ENCODE measurements at places on chromosomes 6 and 20.
A peak's percentile ranks its signal among the peaks of the same experiment; 100 is the strongest.

GRCh38 chr6:131740161-131740560 lies 29.3 kb upstream of the CTAGE9 start:
- DNase-seq: no peak

DNA sequence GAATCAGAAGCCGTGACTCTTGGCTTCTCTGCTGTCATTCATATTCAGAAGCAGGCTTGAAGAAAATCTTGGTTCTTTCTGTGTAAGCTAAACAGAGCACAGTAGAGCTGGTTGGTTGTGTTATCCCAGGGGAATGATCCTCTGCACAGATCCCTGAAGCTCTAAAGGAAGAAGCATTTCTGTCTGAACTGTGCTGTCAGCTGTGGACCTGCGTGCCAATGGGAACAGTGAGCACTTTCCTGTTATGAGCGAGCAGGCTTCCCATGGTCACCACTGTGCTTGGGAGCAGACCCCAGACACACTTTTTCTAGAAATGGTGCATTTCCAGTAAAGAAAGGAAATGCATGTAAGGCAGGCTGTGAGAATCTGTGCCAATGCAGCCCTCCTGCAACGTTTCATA lies 490.2 kb downstream of the EPM2A start:
- DNase-seq: no peak

GRCh38 chr20:59035381-59035780 lies 3.2 kb upstream of the ATP5F1E start:
- no peak for DNase-seq

DNA sequence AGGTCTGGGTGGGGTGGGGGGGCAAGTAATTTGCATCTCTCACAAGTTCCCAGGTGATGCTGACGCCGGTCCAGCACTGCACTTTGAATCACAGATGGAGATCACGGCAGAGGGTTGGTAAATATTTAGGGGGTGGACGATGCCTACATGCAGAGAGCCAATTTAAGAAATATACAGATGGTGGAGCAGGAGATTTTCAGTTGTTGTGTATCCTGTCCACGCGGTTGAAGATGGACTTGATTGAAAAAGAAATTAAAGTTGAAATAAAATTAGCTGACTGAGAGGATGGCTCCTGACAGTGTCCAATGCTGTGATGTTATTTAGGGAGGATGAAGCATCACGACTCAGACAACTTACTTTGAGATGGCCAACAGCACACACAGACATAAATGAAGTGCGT lies 74.6 kb downstream of the PHACTR3 start:
- no peak for DNase-seq

DNA sequence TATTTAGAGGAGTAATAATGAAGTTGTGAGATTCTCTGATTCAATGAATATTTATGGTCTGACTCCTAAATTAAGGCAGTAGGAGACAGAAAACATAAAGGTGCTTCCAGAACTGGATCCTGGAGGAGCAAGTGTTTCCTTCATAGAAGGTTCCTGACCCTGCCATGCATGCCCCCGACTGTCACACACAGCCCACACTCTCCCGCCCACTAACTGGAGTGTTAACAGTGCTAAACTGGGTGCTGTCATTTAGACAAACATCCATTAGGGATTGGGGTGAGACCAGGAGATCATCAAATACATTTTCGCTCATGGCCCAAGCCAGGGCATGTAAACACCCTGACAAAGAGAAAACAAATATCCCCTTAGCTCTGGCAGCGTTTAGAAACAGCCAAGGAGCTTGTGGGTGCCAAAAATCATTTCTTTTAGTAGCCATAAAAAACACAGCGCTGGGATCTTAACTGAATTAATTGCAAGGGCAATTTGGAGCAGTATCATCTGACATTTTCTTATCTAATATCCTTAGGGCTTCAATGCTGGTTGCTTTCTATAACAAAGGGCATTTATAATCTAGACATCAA lies 46.8 kb downstream of the INSM1 start:
- DNase-seq: no peak

DNA sequence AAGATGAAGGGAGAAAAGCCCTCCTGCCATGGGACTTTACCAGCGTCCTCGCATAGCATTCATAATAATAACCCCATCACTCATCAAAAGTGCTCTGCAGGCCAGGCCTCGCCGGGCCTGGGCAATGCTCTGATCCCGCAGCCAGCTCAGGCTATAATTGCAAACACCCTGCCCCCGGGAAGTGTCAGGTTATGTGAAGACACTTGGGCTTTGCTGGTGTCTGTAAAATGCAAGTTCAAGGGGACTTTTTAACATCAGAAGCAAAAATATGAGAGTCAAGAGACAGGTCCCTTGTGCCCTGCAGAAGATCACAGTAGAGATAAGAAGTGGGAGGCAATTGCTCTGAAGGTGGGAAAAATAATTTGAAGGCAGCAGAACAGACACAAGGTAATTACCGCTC lies 381.0 kb downstream of the MAFB start:
- no peak for DNase-seq

DNA sequence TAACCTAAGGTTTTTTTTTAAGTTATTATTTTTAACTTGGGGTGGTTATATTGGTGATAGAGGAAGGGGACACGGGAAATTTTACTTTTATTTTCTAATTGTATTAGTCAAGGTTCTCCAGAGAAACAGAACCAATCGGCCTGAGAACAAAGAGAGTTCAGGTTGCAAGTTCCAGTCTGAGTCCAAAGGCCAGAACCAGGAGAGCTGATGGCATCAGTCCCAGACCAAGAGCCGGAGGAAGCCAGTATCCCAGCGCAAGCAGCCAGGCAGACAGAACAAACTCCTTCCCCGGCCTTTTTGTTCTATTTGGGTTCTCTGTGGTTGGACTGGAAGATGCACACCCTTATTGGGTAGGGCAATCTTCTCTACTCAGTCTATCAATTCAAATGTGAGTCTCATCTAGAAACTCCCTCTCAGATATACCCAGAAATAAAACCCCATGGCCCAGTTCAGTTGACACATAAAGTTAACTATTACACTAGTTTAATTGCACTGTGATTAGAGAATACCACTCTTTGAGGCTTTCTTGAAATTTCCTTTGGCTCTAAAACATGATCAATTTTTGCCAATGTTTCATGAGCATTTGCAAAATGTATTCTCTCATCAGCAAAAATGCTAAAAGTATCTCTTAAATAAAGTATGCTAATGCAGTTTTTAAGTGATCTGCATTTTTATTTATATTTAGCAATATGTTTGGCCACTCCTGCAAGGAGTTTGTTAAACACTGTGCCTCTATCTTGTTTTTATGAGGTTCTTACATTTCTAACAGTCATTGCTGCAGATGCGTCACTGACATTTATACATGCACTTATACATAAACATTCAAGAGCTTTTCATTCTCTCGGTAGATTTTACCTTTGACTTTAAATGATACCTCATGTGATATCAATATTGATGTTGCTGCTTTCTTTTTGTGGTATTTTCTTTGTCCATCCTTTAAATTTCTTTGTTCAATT lies 103.2 kb upstream of the SSTR4 start:
- DNase-seq: no peak

DNA sequence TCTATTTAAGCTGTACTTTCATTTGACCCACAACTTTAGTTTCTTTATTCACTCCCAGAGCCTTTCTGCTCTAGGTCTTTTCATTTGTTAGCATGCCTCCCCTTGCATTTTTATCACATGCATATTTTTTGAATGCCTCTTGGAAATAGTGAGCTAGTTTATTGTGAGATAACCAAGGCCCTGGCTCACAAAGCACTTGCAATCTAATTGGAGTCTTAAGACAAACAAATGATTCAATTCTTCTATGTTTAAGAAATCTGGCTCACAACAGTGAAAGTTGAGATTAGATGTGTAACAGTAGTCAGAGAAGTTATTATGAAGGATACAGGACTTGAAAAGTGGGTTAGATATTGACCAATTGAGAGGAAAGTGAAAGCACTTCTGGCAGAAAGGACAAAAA lies 173.4 kb downstream of the MOXD1 start:
- no peak for DNase-seq

DNA sequence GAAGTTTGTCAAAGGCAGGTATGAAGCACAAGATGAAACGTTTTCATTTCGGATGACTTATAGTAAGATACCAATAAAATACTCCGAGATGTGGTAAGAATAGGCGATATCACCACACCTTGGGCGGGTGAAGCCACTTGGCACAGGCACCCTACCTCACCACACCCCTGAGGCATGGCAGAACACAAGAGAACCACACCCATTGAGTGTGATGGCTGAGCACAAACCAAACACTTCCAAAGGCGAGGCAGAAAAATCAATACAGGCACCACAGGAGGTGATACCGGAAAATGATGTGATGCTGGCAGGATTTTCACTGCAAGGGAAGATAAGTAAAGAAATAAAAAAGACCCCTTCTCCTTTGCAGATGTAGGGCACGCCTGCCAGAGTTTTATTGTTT lies 332.9 kb upstream of the PRDM1 start:
- no peak for DNase-seq

GRCh38 chr6:4776131-4776492 lies at the start of gene CDYL:
CDYL (plus strand) TSS chr6:4776404; CDS start chr6:4776784, 380 bp downstream.
- DNase-seq: peak; percentile 77

DNA sequence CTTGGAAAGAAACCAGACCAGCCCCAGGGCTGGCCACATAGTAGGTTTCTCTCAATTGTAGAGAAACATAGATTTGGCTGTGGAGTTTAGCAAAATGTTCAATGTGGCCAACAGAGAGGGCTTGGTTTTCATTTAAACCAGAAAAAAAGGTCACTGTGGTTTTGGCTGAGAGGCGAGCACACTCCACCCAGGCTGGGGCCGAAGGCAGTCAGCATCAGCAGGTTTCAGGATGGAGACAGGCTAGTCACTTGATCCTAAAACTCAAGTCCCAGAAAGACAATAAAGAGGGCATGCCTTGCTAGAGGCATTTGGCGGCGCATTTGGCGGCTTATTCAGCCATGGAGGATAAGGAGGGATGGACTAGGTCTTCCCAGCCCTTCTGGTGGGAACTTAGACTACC lies 73.1 kb downstream of the PRND start:
- DNase-seq: no peak

- no peak for DNase-seq
These were observed 38.1 kb upstream of the FLRT3 start for GRCh38 chr20:14375416-14375985.

GRCh38 chr20:9092113-9092512 lies 23.2 kb downstream of the PLCB4 start:
- no peak for DNase-seq

DNA sequence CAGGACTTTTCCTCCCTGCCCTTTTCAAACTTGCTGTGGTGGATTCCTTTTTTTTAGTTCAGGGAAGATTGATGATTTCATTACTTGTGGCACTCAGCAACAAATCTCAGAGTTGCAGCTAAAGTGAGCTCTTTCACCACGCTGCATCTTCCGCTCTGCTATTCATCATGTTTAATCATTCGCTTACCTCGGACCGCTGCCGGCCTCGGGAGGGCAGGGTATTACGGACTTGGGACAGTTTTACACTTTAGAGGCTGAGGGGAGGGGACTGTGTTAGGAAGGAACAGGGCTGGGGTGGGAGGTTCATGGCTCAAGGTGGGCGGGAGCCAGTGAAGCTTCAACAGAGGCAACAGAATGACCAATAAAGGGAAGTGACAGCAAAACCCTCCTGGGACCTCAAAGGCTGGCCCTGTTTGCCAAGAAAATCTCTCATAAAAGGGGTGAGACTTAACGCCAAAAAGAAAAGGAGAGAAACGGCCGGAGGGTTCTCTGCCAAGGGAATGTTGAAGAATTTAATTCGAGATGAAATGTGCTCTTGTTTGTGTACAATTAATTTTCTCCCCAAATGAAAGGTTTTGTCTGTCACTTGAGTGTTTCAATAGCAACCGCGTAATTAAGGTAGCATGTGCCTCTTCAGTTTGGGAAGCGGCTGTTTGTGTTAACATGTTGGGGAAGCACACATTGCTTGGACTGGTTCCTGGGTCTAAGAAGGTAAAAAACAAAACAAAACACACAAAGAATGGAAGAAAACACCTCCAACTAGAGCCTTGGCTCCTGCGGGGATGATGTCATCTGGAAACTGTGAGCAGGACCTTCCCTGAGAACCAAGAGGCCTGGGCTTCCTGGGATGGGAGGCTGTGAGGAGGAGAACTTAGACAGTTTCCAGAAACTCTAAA lies 72.5 kb upstream of the SULF2 start:
- no peak for DNase-seq

GRCh38 chr6:36443471-36444428 lies 950 bp downstream of the KCTD20 start:
- DNase-seq: no peak

DNA sequence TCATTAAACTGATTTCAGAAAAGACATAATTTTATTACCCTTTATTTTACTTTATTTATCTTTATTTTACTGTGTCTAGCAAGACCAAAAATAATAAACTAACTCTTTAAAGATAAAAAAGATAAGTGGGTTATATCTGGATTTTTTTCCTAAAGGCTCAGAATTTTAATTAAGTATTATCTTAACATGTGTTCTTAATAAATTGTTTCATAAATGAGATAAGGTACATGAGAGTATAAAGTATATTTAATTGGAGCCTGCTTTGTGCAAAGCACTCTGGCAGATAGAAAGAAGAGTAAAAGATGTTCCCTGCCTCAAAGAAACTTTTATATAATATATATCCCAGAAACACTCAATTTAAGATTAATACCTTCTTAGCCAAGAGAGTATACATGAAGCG lies 8.7 kb upstream of the FAM135A start:
- DNase-seq: no peak

- DNase-seq: no peak
These were observed 2.0 kb downstream of the SLC35D3 start for GRCh38 chr6:136923954-136924673.

- no peak for DNase-seq
These were observed 19.8 kb downstream of the ABCF1 start for GRCh38 chr6:30591008-30591407.

DNA sequence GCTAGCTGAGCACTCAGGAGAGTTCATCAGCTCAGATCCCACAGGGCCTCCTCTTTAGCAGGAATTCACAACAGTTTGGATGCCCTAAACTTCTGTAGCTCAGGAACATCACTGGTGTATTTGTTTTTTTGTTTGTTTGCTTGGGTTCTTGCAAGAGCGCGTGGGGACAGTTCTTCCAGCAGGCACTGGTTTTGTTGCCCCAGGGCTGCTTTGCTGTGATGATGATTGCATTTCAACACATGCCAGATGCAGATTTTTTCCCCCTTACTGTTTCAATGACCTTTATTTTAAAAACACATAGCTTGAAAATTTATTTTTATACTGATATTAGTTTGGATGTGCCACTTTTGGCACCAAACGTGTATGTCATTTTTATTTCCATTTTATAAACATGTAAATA lies 77.1 kb downstream of the DHX35 start:
- no peak for DNase-seq

Data from activated CD4-positive, alpha-beta T cell treated with anti-CD3 and anti-CD28 coated beads for 24 hours (primary cell).